ENCODE measurements at places on chromosomes 5 and 9.

DNA sequence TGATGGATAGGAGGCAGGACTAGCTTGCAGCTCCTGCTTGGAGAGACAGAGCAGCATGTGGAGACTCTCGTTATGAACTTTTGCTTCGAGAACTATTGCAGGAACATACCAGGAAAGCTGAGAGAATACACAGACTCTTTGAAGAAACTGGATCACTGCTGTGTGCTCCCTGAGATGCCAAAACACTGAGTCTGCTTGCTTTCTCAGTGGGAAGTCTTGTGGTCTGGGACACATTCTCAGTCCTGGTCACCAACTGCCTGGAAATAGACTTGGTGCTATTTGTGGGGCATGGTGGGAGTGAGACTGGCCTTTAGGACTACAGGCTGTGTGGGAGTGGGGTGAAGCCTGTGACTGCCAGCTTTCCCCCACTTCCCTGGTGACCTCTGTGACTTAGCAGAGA lies 252.6 kb downstream of the MED10 start:
- no peak for DNase-seq

GRCh38 chr5:154189819-154190594 lies 526 bp upstream of the GALNT10 start:
- no peak for DNase-seq

GRCh38 chr5:93891491-93892480 lies 150.4 kb upstream of the POU5F2 start:
- DNase-seq = no peak

GRCh38 chr5:142777850-142778249 lies 7.7 kb downstream of the ARHGAP26 start:
- no peak for DNase-seq

DNA sequence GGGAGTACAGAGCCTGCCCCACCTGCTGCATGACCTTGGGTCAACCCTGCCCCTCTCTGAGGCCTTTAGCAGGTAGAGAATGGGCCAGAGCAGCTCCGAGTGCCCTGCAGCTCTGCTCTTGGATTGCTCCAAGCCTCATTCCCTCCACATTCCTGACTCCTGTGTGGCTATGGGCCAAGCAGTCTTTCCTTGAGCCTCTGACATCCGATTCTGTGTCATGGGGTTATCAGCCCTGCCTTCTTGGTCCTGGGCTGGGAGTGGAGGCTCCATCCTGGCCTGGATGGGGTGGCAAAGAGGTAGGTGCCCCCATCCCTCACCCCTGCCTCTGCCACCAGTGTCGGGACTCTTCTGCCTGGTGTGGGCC lies 13.7 kb downstream of the FPGS start:
- DNase-seq = no peak

DNA sequence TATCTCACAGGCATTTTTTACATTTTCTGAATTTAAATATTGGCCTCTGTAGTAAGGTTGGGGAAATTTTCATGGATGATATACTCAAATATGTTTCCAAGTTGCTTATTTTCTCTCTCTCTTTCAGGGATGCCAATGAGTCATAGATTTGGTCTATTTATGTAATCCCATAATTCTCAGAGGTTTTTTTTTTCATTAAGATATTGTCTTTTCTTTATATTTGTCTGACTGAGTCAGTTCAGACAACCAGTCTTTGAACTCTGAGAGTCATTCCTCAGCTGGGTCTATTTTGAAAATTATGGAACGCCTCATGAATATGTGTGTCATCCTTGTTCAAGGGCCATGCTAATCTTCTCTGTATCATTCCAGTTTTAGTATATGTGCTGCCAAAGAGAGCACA lies 223.2 kb downstream of the PCSK1 start:
- no peak for DNase-seq

GRCh38 chr5:125006011-125006685 lies 259.7 kb upstream of the ZNF608 start:
- no peak for DNase-seq
